ENCODE measurements at places on chromosomes 7 and 10.
A peak's percentile ranks its signal among the peaks of the same experiment; 100 is the strongest.

DNA sequence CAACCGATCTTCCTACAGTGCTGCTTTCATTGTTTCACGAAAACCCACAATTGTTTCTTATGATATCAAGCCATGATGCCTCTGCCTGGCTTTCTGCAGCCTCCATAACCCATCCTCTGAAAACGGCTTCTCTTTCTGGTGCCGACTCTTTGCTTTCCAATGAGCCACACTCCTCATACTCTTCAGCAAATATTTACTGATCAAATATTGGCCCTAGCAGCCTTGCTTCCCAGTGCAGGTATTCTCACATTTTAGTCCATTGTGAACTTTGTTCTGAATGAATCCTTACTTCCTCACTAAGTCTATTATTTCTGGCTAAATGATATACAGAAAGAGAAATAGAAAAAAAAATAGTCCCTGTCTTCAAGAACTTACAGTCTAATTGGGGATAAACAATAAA, 35.5 kb downstream of the LAMB1 start:
- no peak for DNase-seq

- no peak for DNase-seq
Measured at GRCh38 chr10:130016993-130017630, 53.0 kb upstream of the EBF3 start.

DNA sequence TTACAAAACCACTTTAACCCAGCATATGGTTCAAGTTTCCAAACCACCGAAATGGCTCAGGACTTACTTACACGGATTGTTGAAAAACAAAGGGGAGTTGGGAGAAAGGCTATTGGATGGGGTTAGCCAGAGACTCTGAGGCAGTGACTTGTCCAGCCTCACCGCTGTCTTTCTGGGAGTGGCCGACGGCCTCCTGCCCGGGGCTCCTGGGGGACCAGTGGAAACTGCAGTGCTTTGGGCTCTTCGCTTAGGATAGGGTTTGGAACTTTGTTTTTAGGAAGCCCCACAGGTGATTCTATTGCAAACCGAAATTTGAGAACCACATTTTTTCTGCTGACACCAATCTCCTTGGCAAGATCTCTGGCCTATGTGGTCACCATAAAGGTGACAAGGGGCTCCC, 38.1 kb upstream of the R3HCC1L start:
- no peak for DNase-seq

DNA sequence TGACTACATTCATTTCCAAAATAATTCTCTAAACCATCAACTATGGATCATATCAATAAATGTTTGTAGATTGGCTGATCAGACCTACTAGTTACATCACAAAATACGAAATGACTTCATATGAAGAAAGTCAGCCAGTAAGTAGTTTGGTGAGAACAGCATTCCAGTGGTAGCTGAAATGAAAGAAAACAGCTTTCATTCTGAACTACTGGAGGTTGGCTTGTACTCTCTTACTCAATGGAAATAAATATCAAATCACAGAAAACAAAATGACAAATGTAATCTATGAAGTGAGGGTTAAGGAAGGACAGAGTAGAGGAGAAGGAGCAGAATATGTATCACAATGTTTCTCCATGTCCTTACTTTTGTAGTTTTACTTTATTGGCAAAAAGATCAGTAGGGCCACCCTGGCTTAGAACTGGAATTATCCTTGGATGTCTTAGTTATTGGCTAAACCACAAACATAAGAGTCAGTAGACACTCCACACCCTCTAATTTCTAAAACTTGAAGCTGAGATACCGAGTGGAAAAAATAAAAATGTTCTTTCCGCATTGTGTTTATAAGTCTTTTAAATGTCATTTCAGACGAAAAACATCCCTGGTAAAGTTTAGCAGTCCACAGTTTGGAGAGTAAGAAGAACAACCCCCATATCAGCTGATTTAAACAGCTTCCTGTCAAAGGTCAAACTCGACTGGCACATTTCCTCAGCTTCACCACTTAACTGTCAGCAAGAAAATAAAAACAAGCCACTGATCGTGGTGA, 74.0 kb upstream of the DGKI start:
- no peak for DNase-seq

DNA sequence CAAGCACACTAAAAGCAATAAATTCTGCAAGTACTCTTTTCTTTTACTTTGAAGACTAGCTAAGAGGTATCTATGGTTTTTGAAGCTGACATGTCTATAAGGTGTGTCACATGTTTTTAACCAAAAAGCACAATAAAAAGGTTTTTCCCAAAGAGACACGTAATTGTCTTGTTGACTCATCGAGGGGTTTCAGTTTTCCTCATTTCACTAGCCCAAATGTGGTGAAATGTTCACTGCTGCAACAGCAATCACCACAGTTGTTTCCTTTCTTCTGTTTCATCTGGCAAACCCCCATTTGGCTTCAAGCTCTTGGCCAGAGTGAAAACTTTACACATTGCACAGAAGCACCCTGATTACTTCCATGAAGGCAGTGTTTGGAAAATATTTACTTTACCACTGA, 3.8 kb upstream of the HOXA4 start:
- peak; percentile 81 for DNase-seq

Measured in NB4 (cell line).